ENCODE measurements at places on chromosomes 7 and 10.

- no peak for DNase-seq
Measured at GRCh38 chr10:80500572-80501380, 36.9 kb upstream of the SH2D4B start.

DNA sequence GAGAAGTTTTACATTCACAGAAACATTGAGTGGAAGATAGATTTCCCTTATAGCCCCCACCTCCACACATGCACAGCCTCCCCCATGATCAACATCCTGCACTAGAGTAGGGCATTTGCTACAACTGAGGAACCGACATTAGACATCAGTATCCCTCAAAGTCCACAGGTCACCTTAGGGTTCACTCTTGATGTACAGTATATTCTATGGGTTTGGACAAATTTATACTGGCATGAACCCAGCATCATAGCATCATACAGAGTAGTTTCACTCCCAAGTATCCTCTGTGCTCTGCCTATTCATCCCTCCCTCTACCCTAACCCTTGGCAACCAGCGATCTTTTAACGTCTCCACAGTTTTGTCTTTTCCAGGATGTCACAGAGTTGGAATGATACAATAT lies 64.4 kb downstream of the VSTM4 start:
- no peak for DNase-seq

GRCh38 chr7:32126843-32127242 lies 56.6 kb upstream of the PDE1C start:
- no peak for DNase-seq

- DNase-seq = no peak
Measured at GRCh38 chr10:124552691-124553276, 91.2 kb downstream of the LHPP start.

DNA sequence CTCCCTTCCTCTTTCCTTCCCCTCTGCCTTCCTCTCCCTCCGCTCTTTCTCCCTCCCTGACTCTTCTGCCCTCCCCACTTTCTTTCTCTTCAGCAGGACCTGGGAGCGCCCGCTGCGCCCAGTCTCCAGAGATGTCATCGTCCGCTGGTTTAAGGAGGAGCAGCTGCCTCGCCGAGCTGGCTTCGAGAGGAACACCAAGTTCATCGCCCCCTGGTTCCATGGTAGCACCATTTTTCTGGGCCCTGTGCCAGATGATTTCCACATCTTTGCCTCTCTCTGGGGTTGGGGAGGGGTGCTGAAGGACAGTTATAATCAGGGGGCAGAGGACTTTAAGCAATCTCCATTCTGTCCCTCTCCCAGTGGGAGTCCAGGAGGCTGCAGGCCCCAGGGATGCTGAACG lies 71.6 kb downstream of the SH2D4B start:
- DNase-seq = no peak

GRCh38 chr7:86477343-86477935 lies 166.3 kb upstream of the GRM3 start:
- no peak for DNase-seq

DNA sequence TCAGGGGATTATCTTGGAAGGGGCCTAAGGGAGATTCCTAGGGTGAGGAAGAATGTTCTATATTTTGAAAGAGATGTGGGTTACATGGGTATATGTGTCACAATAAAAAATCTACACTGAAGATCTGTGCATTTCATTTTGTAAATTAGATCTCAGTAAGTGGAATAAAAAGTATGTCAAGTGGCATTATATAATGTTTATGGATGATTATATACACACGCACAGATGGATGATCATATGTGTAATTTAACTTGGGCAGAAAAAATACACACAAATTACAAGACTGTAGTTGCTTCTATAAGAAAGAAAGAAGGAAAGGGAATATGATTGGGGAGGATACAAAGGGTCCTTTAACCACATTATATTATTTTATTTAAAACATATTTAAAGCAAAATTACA lies 18.5 kb downstream of the ASZ1 start:
- no peak for DNase-seq

DNA sequence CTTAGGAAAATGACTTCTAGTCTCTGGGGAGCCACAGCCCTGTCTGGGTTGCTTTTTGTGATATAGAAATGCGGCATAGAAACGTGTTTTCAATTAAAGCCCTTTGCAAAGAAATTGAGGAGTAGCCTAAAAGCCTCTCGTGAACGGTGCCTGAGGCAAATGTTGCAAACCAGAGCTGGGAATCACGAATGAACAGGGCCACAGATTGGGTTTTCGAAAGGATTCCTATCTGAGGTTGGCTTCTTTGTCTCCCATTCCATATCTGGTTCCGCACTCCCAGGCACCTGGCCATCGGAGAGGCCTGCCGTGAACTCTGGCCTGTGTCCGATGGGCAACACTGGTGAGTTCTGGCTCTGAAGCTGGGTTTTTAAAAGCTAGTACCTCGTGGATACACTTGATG lies 221.6 kb downstream of the TCF7L2 start:
- no peak for DNase-seq

DNA sequence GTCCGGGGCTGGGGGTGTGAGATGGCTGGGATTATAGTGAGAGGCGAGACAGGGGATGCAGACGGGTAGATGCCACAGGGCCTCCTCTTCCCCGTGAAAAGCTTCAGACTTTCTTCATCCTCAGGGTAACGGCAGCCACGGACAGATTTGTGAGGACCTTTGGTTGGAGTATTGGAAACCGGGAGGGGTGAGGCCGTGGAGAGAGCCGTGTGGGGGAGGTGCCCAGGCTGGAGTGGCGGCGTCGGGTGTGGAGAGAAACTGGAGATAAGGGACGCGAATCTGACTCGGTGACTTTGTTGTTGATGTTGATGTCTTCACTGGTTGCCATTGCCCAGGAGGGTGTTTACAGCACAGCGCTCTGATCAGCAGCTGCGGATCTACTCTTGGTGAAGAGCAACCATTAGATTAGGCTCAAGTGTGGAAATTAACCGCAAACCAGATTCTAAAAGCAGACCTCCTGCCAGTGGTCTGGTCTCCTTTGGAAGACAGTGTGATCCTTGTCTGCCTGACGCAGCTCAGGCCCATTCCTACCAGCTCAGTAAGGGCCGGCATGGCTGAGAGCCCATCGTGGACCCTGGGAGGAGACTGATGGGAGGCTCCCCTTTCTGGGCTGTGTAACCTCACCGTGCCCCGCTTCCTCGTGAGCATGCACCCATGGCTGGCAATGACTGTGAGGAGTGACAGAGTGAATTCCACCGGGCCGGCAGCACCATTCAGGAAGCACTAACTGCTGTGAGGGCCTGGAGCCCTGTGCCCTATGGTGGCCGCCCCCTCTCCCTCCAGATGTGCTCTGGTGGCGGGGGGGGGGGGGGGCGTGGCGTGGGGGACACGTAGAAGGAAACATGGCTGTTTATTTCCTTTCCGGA lies 90.3 kb downstream of the INPP5A start:
- peak; percentile 29 for DNase-seq

DNA sequence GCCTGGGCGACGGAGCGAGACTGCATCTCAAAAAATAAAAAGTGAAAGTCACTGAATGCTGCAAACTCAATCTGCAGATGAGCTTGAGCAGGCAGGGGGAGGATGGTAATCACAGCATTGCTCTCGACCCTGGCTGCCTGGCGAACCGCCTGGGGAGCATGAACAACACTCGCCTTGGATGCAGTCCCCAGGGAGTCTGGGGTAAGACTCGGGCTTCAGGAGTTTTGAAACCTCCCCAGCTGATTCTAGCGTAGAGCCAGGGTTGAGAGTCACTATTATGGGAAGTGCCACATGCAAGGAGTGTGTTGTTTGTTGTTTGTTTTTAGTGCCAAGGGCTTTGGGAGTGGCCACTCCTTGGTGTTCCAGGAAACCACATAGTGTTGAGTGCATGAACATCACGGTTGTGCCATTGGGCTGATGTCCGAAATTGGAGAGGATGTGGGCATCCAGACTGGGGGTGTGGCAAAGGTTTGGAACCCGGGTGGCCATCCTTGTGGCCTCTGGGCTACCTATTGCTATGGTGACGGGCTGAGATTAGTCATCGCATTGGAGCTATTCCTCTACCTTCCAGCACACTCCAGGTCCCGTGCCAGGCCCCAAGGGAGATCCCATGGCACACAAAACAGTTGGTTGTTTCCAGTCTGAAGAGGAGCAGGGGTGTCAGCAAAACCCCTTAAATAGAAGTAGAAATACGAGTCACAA lies 92.6 kb downstream of the RGS10 start:
- peak; percentile 42 for DNase-seq

GRCh38 chr10:23918839-23919238 lies 290.1 kb upstream of the KIAA1217 start:
- peak; percentile 9 for DNase-seq

DNA sequence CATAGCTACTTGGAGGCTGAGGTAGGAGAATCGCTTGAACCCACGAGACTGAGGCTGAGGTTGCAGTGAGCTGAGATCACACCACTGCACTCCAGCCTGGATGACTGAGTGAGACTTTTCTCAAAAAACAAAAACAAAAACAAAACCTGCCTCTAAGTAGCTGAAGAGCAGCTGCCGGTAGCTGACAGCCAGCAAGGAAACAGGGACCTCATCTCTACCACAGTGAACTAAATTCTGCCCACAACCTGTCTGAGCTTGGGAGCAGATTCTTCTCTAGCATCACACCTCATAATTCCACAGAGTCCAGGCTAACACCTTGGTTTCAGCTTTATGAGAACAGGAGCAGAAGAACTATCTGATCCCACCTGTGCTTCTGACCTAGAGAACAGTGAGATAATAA lies 246.2 kb downstream of the KCND2 start:
- no peak for DNase-seq

GRCh38 chr10:1180071-1180730 lies 124.0 kb downstream of the WDR37 start:
- no peak for DNase-seq

- peak; percentile 94 for DNase-seq
Measured at GRCh38 chr7:1912593-1913465, 242.8 kb downstream of the ELFN1 start.

DNA sequence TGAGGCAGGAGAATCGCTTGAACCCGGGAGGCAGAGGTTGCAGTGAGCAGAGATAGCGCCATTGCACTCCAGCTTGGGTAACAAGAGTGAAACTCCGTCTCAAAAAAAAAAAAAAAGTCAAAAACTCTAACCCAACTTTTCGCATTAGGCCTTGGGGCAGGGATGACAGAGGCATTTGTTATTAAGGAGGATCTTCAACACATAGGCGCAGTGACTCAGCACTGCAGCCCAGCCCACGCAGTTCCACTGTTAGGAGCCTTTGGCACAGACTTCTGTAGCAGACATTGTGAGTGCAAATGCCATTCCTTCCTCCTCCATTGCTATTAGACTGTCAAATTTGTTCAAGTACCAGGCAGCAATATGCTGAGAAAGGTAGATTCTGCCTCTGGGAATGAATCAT lies 43.1 kb upstream of the KLHL7 start:
- peak; percentile 84 for DNase-seq

GRCh38 chr7:87510411-87510875 lies 35.0 kb upstream of the ABCB4 start:
- DNase-seq = no peak

- no peak for DNase-seq
Measured at GRCh38 chr7:3011211-3011852, 32.3 kb downstream of the CARD11 start.

- DNase-seq = peak; percentile 84
Measured at GRCh38 chr10:69449841-69450240, 1.4 kb upstream of the TSPAN15 start.

DNA sequence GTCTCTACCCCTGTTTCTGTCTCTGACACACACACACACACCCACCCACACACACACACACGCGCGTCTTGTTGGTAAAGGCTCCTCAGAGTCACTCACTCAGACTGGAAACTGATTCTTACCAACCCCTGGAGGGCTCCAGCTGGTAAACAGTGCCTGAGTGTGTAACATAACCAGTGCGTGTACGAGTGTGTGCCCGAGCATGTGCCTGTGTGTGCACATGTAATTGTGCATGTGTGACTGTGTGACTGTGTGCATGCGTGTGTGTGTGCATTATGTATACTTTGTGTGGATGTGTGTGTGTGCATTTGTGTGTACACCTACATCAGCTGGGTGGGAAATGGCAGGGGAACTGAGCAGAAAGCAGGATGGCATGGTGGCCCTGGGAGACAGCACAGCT lies 317.1 kb downstream of the WDR37 start:
- DNase-seq = no peak

DNA sequence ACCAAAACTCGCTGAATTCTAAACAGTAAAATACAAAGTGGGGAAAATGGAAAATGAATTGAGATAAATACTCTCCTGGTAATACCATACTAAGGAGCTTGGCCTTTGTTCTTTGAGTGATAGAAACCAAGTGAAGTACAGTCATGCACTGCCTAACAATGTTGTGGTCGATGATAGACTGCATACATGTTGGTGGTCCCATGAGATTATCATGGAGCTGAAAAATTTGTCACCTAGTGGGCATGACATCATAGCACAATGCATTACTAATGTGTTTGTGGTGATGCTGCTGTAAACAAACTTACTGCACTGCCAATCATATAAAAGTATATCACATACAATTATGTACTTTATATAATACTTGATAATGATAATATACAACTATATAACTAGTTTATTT lies 419.1 kb downstream of the ARL4A start:
- peak; percentile 19 for DNase-seq

GRCh38 chr10:92126100-92126650 lies 164.7 kb downstream of the CPEB3 start:
- DNase-seq = peak; percentile 23

GRCh38 chr10:77530011-77530410 lies 107.6 kb downstream of the KCNMA1 start:
- DNase-seq = peak; percentile 22

DNA sequence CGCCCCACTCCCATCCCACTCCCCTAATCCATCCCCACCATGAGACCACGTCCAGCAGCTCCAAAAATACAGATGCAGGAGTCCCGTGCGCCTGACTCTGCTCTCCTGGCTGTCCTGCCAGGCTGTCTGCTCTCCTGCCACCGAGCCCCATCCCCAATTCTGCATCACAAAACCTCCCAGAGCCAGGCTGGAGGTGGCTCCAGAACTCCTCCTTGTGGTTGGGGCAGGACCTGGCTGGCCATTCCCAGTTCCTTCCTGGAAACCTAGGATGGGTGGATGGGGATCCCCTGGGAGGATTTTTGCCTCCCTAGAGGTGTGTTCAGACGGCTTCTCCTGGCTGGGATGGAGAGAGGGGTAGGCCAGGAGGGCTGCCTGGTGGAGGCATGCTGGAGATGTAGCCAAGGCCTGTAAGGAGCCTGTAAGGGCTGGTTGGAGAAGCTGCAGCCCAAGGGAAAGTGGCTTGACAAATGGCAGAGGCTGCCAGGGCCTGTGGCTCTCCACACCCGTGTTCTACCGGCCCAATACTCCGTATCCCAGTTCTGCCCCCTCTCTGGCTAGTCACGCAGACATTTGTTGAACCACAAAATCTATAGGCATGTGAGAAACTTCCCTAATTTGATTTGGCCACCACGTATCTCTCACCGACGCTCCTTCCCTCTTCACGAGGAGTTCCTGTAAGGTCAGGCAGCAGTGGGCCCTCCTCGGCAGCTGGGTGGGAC lies 99.3 kb downstream of the ARHGAP22 start:
- no peak for DNase-seq

GRCh38 chr7:70698219-70698832 lies 433.6 kb upstream of the GALNT17 start:
- DNase-seq = peak; percentile 75

- no peak for DNase-seq
Measured at GRCh38 chr7:106424476-106425016, 139.8 kb upstream of the NAMPT start.

Data from ELR (cell line).